GM23338 (cell line): ENCODE measurements at places on chromosomes 7 and 10.
A peak's percentile ranks its signal among the peaks of the same experiment; 100 is the strongest.

DNA sequence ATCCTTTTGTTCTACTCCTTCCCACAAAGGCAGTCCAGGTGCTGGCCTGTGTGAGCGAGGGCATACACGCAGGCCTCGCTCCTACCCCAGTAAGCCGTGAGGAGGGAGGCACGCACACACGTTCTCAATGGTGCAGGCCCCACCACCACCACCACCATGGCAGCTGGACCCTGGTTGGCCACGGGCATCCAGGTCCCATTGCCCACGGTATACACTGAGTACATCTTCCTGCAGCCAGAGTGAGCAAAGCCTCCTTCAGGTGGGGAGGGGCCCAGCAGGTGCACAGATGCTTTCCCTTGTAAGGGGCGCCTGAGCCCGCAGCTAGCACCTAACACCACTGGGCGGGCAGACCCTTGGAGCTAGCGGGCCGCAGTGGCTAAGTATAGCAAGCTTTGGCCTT, 373.3 kb upstream of the MKI67 start:
- no peaks in the 10 kb centered on the region for H3K36me3 ChIP-seq
- no peak overlapping the region for H3K27ac ChIP-seq

GRCh38 chr7:15753887-15754579, 67.5 kb upstream of the MEOX2 start:
- no peak overlapping the region for H3K27ac ChIP-seq
- no peaks in the 10 kb centered on the region for H3K4me1 ChIP-seq
- H3K27me3 ChIP-seq, result no peaks in the 10 kb centered on the region

DNA sequence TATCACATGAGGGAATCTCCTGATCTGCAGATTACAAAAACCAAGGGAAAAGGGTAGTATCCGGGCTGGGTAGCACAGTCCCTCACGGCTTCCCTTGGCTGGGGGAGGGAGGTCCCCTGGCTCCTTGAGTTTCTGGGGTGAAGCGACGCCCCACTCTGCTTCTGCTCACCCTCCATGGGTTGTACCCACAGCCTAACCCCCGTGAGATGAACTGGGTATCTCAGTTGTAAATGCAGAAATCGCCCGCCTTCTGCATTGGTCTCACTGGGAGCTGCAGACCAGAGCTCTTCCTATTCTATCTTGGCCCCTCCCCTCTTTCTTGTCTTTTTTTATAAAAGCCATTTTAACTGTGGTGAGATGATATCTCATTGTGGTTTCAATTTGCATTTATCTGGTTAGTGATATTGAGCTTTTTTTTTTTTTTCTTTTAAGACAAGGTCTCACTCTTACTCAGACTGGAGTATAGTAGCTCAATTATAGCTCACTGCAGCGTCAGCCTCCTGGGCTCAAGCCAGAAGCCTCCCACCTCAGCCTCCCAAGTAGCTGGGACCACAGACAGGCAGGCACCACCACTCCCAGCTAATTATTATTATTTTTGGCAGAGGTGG, 87.8 kb downstream of the ABCC2 start:
- H3K27ac ChIP-seq, result no peak overlapping the region
- no peaks in the 10 kb centered on the region for H3K27me3 ChIP-seq
- no peaks in the 10 kb centered on the region for H3K36me3 ChIP-seq
- H3K4me1 ChIP-seq, result no peaks in the 10 kb centered on the region
- no peak overlapping the region for H3K4me3 ChIP-seq

DNA sequence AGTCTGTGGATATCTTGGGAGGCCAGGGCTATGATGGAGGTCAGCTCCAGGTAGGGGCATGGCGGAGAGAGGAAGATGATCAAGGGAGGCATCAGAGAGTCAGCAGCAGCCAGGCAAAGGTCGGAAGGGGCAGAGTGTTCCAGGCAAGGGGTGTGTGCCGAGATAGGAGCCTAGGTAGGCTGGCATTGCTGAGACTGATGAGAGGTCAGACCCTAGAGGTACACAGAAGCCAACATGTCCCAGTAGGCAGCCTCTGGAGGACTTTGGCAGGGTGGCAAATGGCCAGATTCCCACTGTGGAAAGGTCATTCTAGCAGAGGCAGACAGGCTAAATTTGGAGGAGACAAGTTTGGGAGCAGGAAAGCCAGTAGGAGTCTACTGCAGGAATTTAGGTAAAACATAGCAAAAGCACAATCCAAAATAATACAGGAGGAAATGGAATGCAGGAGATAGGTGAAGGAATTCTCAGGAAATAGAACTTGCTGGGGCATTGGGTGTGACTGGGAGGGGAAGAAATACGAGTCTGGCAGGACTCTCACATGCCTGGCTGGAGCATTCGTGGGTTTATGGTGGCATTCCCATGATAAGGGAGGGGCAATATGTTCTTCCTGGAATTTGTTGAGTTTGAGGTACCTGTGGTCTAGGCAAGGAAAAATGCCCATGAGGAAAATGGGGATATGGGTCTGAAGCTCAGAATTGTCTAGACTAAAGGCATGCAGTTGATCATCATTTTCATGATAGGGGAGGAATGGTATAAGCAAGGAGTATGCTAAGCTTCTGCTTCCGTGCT, 25.7 kb downstream of the TMEM176A start:
- no peaks in the 10 kb centered on the region; the same call in 1 of the 2 replicates for H3K36me3 ChIP-seq
- no peak overlapping the region for H3K4me3 ChIP-seq
- no peaks in the 10 kb centered on the region for H3K27me3 ChIP-seq
- no peaks in the 10 kb centered on the region for H3K4me1 ChIP-seq
- H3K27ac ChIP-seq, result no peak overlapping the region
- DNase-seq, result no peak

- DNase-seq, result peak; percentile 59
- H3K4me1 ChIP-seq, result peaks cover 12% of the 10 kb centered on the region
- H3K27ac ChIP-seq, result peak overlapping the region; percentile 65; the same call in 1 of the 2 replicates
- no peak overlapping the region; the same call in 1 of the 2 replicates for H3K4me3 ChIP-seq
- H3K36me3 ChIP-seq, result no peaks in the 10 kb centered on the region
These were observed 17.8 kb downstream of the CELF2 start for GRCh38 chr10:11035301-11035991.

- no peak overlapping the region for H3K27ac ChIP-seq
- H3K27me3 ChIP-seq, result no peaks in the 10 kb centered on the region
- no peaks in the 10 kb centered on the region; the same call in 1 of the 2 replicates for H3K36me3 ChIP-seq
- no peak overlapping the region for H3K4me3 ChIP-seq
- DNase-seq, result peak; percentile 62
These were observed 33.9 kb downstream of the LRRC4 start for GRCh38 chr7:127997226-127997922.

- peak overlapping the region; percentile 66; the same call in 1 of the 2 replicates for H3K27ac ChIP-seq
- no peak for DNase-seq
- H3K4me3 ChIP-seq, result peak overlapping the region; percentile 80
- H3K4me1 ChIP-seq, result peaks cover 13% of the 10 kb centered on the region
- H3K27me3 ChIP-seq, result no peaks in the 10 kb centered on the region
These were observed 966 bp downstream of the FBH1 start for GRCh38 chr10:5891009-5891408.

GRCh38 chr10:23824822-23825221, 384.1 kb upstream of the KIAA1217 start:
- H3K4me1 ChIP-seq, result no peaks in the 10 kb centered on the region
- H3K36me3 ChIP-seq, result no peaks in the 10 kb centered on the region
- no peak overlapping the region for H3K27ac ChIP-seq
- no peak overlapping the region for H3K4me3 ChIP-seq
- no peak for DNase-seq
